Stimulated activated CD4-positive, alpha-beta T cell treated with anti-CD3 and anti-CD28 coated beads, Interleukin-4, amount 100 ng/mL, for 4 hours (primary cell): ENCODE measurements at places on chromosomes 16 and 17.

DNA sequence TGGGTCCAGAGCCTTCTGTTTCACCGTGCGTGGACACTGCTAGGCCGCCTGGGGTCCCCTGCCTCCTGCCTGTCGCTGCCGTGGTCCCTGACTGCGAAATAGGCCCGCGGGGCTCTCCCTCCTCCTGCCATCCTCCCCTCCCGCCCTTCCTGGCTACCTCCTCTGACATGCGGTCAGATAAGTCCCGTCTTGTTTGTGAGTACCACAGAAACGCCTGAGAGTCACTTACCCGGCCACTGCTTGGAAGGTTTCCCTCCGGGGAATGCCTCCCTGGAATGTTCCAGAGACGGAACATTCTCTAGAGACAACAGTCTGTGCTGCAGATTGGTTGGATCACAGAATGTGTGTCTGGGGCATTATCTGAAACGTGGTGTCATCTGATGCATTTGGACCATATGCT lies 22.7 kb downstream of the CIBAR2 start:
- DNase-seq: no peak

- no peak for DNase-seq
Measured at GRCh38 chr17:50822550-50822949, 12.8 kb upstream of the WFIKKN2 start.

DNA sequence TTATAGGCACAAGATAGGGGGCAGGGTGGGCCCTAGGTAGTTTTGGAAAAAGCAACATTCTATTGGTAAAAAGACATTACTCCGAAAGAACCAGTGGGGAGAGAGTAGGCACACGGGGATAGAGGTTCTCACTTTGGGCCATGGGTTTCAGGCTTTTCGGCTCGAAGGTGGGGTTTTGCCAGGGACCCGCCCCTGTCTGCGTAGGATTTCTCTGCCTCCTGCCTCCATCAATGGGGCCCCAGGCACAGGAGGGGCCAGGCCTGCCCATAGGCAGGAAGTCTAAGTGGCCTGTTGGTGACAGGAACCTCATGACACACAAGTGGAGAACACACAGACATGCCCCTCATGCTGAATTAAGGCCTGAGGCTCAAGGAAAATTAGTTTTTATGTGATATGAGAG lies 57.5 kb downstream of the RNF213 start:
- no peak for DNase-seq

GRCh38 chr17:46800573-46800972 lies 17.9 kb downstream of the WNT3 start:
- no peak for DNase-seq

GRCh38 chr17:56023851-56024250 lies 129.4 kb upstream of the ANKFN1 start:
- no peak for DNase-seq

DNA sequence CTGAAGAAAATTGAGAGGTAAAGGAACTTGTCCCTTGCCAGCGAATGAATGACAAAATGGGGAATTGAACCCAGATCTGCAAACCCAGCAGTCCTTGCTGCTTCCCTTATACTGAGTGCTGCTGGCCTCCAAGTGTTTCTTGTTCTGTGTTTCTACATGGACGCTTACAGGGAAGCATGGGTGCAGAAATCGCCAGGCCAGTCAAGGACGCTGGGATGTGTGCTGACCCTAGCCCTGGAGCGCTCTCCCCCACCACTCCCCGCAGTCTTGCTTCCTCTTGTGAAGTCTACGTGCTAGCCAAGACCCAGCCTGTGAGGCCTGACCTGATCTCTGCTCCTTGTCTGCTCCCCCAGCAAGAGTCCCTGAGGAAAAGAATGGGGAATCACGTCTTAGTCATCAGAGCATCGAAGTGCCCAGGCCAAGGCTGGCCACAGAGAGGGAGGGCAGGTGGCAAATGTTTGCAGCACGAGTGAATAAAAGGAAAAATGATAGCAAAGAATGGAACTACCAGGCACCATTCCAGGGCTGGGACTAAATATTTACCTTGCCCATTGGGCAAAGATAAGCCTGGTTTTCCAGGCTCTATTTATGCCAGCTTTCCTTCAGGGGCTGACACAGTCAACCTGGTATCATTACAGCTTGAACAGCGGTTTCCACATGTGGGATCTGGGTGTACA lies 17.4 kb downstream of the CA4 start:
- DNase-seq: no peak

DNA sequence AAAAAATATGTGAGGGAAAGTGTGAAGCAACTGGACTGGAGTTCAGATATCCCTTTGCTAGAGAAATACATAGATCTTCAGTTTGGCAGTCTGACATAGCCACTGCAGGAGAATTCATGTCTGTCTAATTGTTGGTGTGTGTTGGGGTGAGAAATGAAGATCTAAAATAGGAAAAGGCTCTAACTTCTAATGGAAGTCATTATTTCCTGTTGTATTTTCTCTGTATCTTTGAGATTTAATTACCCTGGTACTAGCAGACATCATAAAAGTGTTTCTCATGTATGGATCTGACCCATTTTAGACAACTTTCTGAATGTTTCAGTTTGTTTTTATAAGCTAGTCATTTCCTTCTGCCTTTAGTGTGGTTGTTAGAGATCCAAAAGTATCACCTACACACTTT lies 128.3 kb downstream of the NLK start:
- no peak for DNase-seq

- DNase-seq: peak; percentile 61
Measured at GRCh38 chr17:2064980-2065785, 10.3 kb downstream of the HIC1 start.

DNA sequence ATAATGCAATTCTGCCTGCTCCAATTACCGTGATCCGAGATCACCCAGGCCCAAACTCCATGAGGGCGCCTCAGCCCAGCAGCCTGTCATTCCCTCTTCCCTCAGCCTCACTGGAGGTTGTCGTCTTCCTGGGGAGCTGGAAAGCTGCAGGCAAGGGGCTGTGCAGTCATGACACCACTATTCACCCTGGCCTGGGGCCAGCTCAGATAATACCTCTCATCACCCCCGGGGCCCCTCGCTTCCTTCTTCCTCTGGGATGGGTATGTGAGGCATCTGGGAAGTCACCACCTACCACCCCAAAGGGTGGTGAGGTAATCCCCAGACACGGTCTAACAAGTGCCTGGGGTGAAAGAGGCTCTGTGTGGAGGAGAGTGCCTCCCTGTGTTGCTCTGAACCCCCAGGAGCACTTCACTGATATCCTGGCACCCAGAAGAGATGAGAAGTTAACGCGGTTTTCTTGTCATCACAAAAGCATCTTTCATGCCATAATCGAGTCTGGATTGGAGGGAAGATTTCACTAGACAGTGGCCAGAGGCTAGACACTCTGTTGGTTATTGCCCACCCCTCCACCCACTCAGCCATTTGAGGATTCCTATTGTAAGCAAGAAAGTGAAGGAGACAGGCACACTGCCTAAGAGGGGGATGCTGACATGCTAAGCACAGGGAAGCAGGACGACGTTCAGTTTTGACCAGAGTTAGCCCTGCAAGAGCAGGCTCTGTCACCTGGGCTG lies 18.4 kb downstream of the CFAP20 start:
- no peak for DNase-seq

DNA sequence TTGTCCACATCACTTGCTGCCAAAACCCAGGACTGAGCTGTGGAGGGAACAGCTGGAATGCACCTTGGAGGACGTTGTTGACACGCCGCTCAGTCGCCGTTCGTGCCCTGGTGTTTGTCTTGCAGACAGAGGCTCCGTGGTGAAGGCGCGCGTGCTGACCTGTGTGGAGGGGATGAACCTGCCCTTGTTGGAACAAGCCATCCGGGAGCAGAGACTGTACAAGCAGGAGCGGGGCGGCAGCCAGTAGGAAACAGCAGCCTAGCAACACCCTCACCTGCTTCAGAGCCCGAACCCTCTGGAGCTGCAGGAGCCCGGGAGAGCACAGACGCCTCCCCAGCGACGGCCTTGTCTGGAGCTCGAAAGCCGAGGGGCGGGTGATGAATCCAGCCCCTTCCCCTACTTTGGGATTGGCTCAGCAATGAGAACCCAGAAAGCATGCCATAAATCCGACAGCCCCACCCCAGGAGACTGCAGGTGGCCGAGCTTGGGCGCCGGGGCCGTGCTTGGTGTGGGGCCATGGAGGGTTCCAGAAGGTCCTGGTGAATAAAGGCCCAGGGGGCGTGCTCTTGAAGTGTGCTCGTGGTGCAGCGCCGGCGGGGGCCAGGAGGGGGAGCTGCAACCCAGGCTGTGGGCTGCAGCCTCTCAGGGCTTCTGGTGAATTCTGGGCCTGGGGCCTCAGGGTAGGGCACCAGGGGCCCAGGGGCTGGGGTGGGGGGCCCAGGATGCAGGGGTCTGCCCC lies 470 bp upstream of the CDK3 start:
- peak; percentile 21 for DNase-seq

DNA sequence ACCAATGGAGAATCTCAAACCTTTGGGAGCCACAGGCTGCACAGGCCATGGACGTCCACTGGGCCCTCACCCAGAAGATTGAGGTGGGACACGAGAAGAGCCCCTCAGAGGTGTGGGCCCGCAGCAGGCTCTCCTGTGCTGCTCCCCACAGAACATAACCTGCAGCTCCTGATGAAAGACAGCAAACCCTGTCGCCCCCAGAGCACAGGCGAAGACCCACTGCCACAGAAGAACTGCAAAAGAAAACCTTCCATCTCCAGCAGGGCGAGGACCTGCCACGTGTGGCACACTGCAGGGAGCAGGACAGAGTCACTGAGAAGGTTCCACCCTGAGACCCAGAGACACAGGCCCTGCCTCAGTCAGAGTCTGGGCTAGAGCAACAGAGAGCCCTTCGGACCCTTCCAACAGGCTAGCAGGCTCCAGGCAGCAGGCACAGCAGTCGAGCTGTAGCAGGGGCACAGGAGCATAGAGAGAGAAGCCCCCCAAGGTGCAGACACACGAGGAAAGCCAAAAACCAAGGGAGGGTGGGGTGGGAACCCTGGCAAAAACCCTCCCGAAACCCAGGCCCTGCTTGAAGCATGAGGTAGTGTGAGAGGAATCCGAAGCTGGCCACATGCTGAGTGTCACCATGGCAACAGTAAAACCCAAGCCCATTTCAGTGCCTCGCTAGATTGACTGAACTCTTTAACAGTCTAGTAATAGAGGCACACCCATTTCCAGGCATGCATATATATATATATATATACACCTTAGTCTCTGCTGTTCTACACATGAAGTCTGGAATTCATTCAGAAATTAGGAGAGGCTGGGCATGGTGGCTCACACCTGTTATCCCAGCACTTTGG lies 60.0 kb upstream of the CHMP6 start:
- no peak for DNase-seq
